ENCODE measurements at places on chromosomes 6 and 20.

GRCh38 chr6:45772051-45772450 lies 243.6 kb downstream of the CLIC5 start:
- DNase-seq, result no peak

- DNase-seq, result no peak
Observed at GRCh38 chr6:43088654-43089056, 12.5 kb downstream of the PTK7 start.

DNA sequence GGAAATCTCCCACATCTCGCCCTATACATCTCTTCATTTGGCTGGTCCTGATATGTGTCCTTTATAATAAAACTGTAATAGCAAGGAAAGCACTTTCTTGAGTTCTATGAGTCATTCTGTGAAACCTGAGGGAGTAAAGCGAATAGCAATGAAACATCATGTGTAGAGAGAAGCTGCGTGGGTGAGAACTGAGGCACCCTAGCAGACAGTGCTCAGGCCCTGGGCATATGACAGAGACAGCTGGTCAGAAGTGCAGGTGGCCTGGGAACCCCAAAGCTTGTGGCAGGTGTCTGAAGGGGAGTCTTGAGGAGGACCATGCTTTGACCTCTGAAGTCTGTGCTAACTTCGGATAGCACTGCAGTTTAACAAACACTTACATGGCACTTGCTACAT lies 1.3 kb upstream of the BLOC1S5 start:
- no peak for DNase-seq

GRCh38 chr6:152993431-152993830 lies 9.1 kb downstream of the MTRF1L start:
- DNase-seq, result no peak
